Left lung (tissue), 14 donors: ENCODE measurements at places on chromosomes 3 and 15. TPM values are rescaled to one million over a fixed set of nuclear protein-coding genes. Genes with fewer than 3 reads are reported as not detected.
A peak's percentile ranks its signal among the peaks of the same experiment; 100 is the strongest.

Gene HIGD2B
- not detected for polyA plus RNA-seq

DNA sequence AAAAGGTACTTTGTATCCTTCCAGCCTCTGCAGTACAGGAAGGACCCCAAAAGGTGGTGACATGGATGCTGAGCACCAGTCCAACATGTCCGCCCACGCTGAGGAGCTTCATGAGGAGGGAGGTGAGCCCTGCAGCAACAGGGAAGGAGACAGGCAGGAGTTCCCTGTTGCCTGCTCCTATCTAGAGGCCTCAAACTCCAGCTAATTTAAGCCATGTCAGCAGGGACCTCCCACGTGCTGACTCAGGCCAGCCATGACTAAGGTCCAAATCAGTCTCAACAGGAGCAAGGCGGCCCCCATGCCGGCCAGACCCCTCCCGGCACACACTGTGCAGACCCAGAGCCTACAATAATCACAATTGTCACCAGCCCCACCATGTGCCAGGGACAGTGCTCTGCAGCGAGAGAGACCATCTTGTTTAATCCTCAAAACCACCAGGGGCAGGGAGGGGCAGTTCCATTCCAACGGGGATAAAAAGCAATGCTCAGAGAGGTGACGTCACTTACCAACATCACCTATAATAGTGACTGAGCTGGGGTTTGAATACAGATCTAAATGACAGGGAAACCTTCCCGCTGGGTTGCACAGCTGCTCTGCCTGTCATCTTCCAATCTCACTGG, 54.5 kb upstream of the GATA2 start:
- H3K4me1 ChIP-seq, result peaks cover 8% of the 10 kb centered on the region
- H3K27ac ChIP-seq, result no peak overlapping the region
- no peaks in the 10 kb centered on the region for H3K36me3 ChIP-seq
- no peak for DNase-seq
- no peaks in the 10 kb centered on the region for H3K27me3 ChIP-seq

Gene SLCO2A1
- polyA plus RNA-seq, result 47.2 TPM

DNA sequence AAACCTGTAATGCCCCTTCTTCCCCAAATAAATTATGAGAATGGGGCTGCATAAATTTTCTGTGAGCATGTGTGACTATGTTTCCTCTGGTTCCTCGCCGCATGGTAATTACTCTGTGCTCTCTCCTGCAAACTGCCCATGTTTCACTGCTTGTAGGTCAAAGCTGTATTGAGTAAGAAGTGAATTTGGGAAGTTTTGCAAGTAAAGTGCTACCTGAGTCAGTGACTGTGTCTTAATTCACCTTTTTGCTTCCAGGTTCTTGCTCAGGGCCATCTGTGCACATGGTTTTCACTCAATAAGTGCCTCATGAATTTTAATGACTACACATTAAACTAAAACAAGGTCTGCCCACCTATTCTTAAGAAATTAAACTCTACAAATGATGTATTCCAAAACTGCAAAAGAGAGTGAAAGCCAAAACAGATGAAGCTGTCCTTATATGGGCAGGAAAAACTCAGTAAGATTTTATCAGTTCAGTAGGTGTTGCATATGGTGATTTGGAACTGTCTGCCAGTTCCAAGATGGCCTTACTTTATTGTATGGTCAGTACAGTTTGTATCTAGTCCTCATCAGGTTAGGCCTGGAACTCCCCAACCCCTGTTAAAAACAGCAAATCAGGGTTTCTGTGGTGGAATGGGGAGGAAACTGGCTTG, 100.0 kb downstream of the LPP start:
- no peak overlapping the region for H3K27ac ChIP-seq
- no peak for DNase-seq
- no peaks in the 10 kb centered on the region for H3K27me3 ChIP-seq
- H3K4me1 ChIP-seq, result peaks cover 8% of the 10 kb centered on the region

Gene RTP4
- polyA plus RNA-seq, result 0.69 TPM

Gene PP2D1
- 1.2 TPM for polyA plus RNA-seq

GRCh38 chr15:71329497-71330260, 214.4 kb downstream of the THSD4 start:
- no peaks in the 10 kb centered on the region for H3K36me3 ChIP-seq
- H3K27ac ChIP-seq, result peak overlapping the region; percentile 7
- DNase-seq, result no peak
- H3K27me3 ChIP-seq, result no peaks in the 10 kb centered on the region
- H3K4me3 ChIP-seq, result no peak overlapping the region

DNA sequence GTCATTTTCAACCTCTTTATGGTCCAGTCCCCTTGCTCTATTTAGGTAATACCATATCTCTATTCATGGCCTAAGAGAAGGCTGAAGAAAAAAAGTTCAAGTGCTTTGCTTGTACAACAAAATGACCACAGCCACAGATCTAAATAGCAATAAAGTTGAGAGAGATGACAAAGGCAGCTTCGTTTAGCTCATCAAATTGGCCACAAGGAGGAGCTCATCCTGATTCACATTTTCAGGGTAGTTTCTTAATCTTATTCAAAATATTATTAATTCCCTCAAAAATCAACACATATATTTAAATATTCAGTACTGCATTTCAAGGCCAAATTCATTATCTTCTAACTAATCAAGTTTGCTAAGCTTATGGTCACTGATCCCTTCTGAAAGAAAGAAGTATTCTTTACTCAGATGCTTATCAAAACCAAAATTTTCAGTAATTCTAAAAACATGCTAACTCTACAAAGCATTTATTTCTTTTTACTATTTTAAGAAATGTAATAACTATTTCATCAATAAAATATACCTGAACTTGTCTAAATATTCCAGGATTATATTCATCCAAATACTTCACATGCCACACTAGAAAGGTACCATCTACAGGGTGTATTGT, 85.5 kb downstream of the DMXL2 start:
- H3K27ac ChIP-seq, result no peak overlapping the region
- no peak for DNase-seq
- no peaks in the 10 kb centered on the region for H3K27me3 ChIP-seq
- H3K4me1 ChIP-seq, result no peaks in the 10 kb centered on the region
- no peaks in the 10 kb centered on the region for H3K36me3 ChIP-seq

Gene VEPH1
- 39.4 TPM for polyA plus RNA-seq

GRCh38 chr15:58513726-58514336, 82.0 kb downstream of the LIPC start:
- no peak overlapping the region for H3K27ac ChIP-seq
- no peaks in the 10 kb centered on the region for H3K36me3 ChIP-seq
- no peak overlapping the region for H3K4me3 ChIP-seq
- H3K4me1 ChIP-seq, result peaks cover 41% of the 10 kb centered on the region
- no peaks in the 10 kb centered on the region for H3K27me3 ChIP-seq
- DNase-seq, result no peak

GRCh38 chr15:38130740-38131498, 121.7 kb upstream of the SPRED1 start:
- H3K4me1 ChIP-seq, result peaks cover 41% of the 10 kb centered on the region
- peak; percentile 92 for DNase-seq
- H3K27me3 ChIP-seq, result no peaks in the 10 kb centered on the region
- peak overlapping the region; percentile 80 for H3K27ac ChIP-seq
- H3K4me3 ChIP-seq, result no peak overlapping the region

Gene GPR171
- polyA plus RNA-seq, result 0.30 TPM

Gene KBTBD13
- polyA plus RNA-seq, result 0.61 TPM

DNA sequence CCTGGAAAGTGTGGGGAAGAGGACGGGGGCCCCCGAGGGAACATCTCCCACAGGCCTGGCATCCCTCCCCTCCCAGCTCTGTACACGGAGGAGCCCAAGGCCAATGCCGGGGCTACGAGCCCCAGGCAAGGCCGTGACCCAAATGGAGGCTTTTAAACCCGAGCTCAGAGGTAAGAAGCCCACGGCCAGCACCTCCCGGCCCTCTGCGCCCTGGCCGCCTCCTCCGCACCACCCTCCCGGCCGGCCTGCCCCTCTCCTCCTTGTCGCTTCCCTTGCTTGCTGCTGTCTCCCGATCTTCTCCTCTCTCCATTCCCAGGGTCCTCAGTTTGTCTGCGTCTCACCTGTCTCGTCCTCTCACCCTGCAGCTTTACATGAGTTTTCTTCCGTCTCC, 1.3 kb downstream of the MUC4 start:
- H3K36me3 ChIP-seq, result no peaks in the 10 kb centered on the region

DNA sequence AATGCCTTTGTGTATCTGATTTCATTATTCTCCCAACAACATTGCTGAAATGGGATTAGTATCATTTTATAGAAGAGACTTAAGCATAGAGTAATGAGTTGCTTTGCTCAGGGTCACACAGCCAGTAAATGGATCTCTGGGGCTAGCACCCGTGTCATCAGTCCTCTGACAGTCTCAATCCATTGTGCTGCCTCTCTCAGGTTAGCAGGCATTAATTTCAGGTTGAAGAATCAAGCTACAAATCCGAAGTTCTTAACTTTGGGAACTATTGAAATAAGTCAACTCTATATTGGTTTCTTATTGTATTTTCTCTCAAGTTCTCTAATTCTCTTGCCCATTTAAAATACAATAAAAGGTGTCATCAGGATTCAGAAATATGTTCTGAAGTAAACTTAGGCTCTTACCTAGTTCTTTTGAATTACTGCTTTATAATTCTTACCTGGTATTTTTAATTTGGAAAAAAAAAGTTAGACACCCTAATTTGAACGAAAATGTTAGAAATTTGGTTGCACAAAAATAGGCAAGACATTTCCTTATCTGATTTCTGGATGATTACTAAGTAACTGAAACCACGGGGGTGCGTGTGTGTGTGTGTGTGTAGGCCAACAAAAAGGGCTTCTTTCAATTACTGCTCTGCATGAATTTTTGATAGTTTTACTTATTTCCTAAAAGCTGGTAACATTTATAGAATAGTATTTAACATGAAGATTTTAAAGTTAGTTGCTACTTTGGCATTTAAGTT, 189.8 kb downstream of the MBNL1 start:
- no peaks in the 10 kb centered on the region for H3K27me3 ChIP-seq
- no peaks in the 10 kb centered on the region for H3K4me1 ChIP-seq
- H3K4me3 ChIP-seq, result no peak overlapping the region
- no peak overlapping the region for H3K27ac ChIP-seq

DNA sequence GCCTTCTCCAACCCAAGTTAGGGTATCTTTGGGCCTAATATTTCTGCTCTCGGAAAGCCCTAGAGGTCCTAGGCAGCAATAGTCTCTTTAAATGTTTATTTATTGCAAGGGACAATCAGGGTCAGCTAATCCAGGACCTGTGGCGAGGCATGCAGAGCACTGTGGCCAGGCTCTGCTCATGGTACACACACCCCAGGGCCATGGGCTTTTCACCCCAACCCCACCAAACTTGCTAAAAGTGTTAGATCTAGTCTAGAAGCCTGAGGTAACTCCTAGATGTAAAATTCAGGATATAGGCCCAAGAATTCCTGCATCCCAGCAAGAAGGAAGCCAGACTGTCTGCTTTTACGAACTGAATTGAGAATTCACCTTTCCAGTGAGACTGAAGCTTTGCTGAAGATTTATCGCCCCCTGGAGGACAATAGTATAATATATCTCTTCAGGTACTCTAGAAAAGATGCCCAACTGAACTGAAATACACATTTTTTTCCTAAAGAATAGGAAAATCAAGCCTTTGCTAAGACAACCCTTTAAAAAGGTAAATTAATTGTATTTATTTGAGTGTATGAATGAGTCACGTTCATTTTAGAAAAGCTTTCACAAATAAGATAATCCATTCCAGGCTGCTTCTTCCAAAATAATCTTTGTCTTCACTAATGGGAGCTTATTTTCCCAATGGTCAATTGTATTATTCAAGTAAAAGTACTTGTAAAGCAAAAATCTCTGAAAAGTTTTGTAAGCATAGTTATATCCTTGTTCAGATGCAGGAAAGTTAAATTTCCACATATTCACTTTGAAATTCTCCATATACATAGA, 89.8 kb downstream of the LRRC3B start:
- H3K36me3 ChIP-seq, result no peaks in the 10 kb centered on the region
- H3K27me3 ChIP-seq, result no peaks in the 10 kb centered on the region
- no peaks in the 10 kb centered on the region for H3K4me1 ChIP-seq
- no peak for DNase-seq
- H3K4me3 ChIP-seq, result no peak overlapping the region

DNA sequence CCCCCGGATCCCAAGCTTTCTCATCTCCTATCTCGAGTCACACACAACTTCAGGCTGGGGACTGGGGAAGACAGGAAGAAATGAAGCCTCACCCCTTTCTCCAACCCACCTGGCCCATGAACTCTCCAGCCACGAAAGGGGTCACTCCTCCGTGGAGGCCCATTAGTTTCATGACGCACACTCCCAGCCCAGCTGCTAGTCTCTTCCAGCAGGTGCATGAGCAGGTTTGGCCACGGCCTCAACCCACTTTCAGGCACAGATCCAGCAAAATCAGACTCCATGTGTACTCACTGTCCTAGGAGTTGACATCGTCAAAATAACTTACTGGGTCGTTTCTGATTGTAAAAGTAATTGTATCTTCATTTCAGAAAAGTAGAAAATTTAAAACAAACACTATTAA, 76.6 kb downstream of the C3orf70 start:
- no peaks in the 10 kb centered on the region for H3K4me1 ChIP-seq
- H3K27me3 ChIP-seq, result no peaks in the 10 kb centered on the region
- H3K36me3 ChIP-seq, result no peaks in the 10 kb centered on the region
